IMR-90 (cell line): ENCODE measurements at places on chromosomes 3 and 15. TPM values are rescaled to one million over a fixed set of nuclear protein-coding genes. Genes with fewer than 3 reads are reported as not detected.

Gene ANKUB1
- not detected in 2 replicates for total RNA-seq

Gene ITIH4
- 0.28 and 0.36 TPM in 2 replicates for total RNA-seq

Gene ROPN1B
- total RNA-seq, result not detected in 2 replicates

Gene FBXO40
- not detected in 2 replicates for total RNA-seq

Gene SLC2A2
- not detected in 2 replicates for total RNA-seq

Gene PPP1R14D
- total RNA-seq, result not detected in 2 replicates

Gene MELTF
- total RNA-seq, result 0.18 and 0.28 TPM in 2 replicates

Gene GOLGA6B
- not detected in 2 replicates for total RNA-seq

Gene ZCWPW2
- 0.18 and 0.56 TPM in 2 replicates for total RNA-seq

Gene ARF4
- 172 and 290 TPM in 2 replicates for total RNA-seq

Gene DPPA4
- total RNA-seq, result not detected in 2 replicates

Gene NR2E3
- under 0.01 and 0.56 TPM in 2 replicates for total RNA-seq

DNA sequence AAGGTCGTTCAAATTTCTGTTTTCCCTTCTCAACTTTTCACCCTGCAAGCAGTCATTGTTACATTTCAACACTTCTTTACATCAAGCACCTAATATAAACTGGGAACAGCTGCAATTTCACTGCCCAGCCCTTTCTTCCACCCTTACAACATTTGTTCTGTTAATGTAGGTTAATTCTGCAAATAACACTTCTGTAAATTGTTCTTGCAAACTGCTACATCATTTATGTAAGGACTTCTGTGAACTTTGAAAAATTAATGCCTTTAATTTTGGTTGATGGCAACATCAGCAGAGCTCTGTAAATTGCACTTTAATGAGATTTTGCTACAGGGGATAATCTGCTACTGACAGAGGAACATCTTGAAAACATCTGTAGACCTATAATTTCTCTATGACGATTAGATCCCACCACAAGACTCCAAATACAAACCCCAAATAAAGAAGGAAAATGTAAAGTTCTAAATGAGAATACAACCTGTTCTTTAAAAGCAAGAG, 93.5 kb downstream of the ZIC4 start:
- no peak for DNase-seq
- H3K27me3 ChIP-seq, result no peaks in the 10 kb centered on the region
- H3K4me3 ChIP-seq, result no peak overlapping the region

DNA sequence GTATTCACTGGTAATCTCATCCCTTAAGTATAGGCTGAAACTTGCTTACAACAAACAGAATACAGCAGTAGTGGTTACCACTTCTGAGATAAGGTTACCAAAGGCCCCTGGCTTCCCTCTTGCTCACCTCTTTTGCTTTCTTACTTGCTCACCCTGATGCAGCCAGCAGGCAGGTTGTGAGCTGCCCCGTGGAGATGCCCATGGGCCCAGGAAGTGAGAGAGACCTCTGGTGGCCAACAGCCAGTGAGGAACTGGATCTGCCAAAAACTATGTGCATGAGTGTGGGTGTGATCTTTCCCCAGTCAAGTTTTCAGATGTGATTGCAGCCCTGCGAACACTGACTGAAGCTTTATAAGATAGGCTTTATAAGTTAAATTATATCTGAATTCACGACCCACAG, 48.7 kb downstream of the NMNAT3 start:
- peak; percentile 2 for DNase-seq
- no peak overlapping the region for H3K27ac ChIP-seq
- no peaks in the 10 kb centered on the region for H3K4me1 ChIP-seq
- no peak overlapping the region for H3K4me3 ChIP-seq
- no peaks in the 10 kb centered on the region for H3K36me3 ChIP-seq
- no peaks in the 10 kb centered on the region for H3K27me3 ChIP-seq

DNA sequence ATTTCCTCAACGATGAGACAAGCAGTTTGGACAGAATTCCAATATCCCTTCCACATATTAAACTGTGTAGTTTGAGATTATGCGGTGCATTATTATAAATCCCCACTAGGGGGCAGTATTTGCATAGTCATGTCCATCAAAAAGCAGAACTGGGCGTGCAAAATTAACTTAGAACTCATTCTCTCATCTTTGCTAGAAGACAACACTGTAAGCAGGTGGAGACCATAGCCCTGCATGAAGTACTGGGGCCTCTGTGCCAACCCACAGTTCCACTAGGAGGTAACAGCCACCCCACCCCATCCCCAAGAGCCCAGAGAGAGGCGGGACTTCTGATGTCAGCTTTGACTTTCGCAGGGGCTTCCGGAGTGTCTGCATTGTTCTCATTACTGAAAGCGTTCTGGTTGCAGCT, 106.6 kb upstream of the TMC3 start:
- no peaks in the 10 kb centered on the region for H3K27me3 ChIP-seq
- peak; percentile 69 for DNase-seq
- no peak overlapping the region for H3K27ac ChIP-seq

DNA sequence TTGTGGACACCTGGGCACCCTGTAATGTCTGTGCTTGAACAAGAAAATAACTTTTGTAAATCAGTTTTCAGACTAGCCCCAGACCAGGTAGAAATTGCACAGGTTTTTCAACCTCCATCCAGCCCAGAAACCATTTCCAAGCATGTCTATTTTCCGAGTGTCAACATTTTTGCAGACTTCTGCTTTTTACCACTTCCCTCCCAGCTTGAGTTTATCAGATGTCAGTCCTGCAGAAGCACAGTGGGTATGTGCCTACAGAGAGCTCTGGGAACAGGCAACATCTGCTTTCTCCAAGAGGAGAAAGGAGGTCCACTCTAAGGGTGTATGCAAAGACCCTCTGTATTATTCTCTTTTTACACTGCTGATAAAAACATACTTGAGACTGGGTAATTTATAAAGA, 83.9 kb downstream of the LRRK1 start:
- no peaks in the 10 kb centered on the region for H3K27me3 ChIP-seq
- no peak overlapping the region for H3K27ac ChIP-seq
- no peak for DNase-seq

GRCh38 chr15:65579762-65580161, 31.2 kb downstream of the INTS14 start:
- no peaks in the 10 kb centered on the region for H3K27me3 ChIP-seq
- peaks cover 8% of the 10 kb centered on the region for H3K4me1 ChIP-seq
- no peak for DNase-seq
- H3K27ac ChIP-seq, result no peak overlapping the region
- H3K36me3 ChIP-seq, result peaks cover 30% of the 10 kb centered on the region
- H3K4me3 ChIP-seq, result no peak overlapping the region

DNA sequence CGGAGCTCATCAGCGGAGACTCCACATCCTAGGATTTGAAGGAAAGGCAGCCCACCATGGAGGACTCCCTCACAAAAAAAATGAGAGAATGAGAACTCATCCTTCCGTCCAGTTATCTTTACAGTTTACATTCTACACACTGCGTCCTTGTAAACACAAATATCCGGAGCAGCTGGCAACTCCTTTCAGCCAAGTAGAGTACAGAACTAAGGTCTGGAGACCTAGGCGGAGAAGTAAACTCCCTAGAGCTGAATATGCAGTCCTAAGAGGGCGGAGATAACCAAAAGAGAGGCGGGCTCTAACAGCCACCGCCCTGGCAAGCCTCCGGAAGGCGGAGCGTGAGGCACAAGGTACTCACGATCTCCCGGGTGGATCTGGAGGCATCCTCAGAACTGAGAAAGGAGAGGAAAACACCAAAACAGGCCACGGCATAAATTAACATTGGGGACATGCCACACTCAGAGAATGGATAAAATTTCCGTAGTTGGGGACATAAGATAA, 924 bp upstream of the SIN3A start:
- H3K4me3 ChIP-seq, result peak overlapping the region; percentile 50
- peak overlapping the region; percentile 85 for H3K27ac ChIP-seq
- peak; percentile 70 for DNase-seq
- peaks cover 11% of the 10 kb centered on the region for H3K4me1 ChIP-seq
- 0 out of 2 replicates have a peak, but pooled peaks cover 2% of the 10 kb centered on the region for H3K36me3 ChIP-seq

DNA sequence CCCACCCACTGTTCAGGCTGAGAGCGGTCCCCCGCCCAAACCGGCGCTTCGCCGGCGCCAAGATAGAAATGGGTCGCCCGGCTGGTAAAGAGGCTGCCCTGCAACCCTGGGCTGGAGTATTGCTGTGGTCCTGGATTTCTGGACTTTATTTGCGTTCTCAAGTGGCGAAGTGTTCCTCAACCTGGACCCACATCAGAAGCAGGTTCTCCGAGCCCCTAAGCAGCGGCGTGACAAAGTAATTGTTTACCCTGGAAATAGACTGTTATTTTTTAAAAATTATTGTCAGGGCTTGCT, 481 bp upstream of the DYNC1LI1 start:
- no peak for DNase-seq
- peak overlapping the region; percentile 93 for H3K27ac ChIP-seq
- peaks cover 1% of the 10 kb centered on the region for H3K4me1 ChIP-seq
- no peaks in the 10 kb centered on the region for H3K27me3 ChIP-seq

DNA sequence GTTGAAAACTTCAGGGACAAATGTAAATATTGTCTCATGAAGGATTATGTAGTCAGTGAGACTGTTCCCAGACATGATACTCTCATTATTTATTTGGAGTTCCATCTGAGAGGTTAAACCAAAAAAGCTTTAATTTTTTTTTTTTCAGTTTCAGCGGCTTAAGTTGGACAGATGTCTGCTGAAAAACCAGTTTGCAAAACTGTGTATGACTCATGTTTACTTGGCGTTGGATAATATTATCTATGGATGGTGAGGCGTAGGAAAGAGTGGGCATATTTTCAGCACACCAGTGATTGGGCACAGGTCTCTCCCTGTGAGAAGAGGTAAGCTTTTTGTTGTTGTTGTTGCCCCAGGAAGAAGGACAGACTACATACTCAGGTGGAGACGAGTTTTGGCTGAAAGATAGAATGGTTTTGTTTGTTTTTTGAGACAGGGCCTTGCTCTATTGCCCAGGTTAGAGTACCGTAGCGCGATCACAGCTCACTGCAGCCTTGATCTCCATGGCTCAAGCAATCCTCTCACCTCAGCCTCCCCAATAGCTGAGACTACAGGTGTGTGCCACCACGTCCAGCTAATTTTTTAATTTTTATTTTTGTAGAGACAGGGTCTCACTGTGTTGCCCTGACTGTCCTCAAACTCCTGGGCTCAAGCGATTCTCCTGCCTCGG, 16.4 kb upstream of the ANXA2 start:
- DNase-seq, result peak; percentile 78
- no peaks in the 10 kb centered on the region for H3K27me3 ChIP-seq
- H3K4me1 ChIP-seq, result peaks cover 5% of the 10 kb centered on the region
- no peaks in the 10 kb centered on the region for H3K36me3 ChIP-seq
- H3K4me3 ChIP-seq, result no peak overlapping the region

- H3K4me3 ChIP-seq, result no peak overlapping the region
- no peaks in the 10 kb centered on the region for H3K36me3 ChIP-seq
- H3K4me1 ChIP-seq, result peaks cover 12% of the 10 kb centered on the region
- no peak for DNase-seq
- H3K27me3 ChIP-seq, result no peaks in the 10 kb centered on the region
Measured at GRCh38 chr3:45024542-45025255, 1.4 kb upstream of the CLEC3B start.

- no peak for DNase-seq
- H3K4me1 ChIP-seq, result peaks cover 6% of the 10 kb centered on the region; the same call in 1 of the 2 replicates
- peaks cover 50% of the 10 kb centered on the region for H3K27me3 ChIP-seq
- no peak overlapping the region for H3K4me3 ChIP-seq
- H3K36me3 ChIP-seq, result no peaks in the 10 kb centered on the region
- no peak overlapping the region for H3K27ac ChIP-seq
Measured at GRCh38 chr15:75779504-75779903, 63.7 kb upstream of the UBE2Q2 start.

- peaks cover 15% of the 10 kb centered on the region for H3K36me3 ChIP-seq
- H3K4me3 ChIP-seq, result peak overlapping the region; percentile 77
- H3K27me3 ChIP-seq, result no peaks in the 10 kb centered on the region
- no peak for DNase-seq
Measured at GRCh38 chr3:45595364-45596195, 1.0 kb downstream of the LIMD1 start.

DNA sequence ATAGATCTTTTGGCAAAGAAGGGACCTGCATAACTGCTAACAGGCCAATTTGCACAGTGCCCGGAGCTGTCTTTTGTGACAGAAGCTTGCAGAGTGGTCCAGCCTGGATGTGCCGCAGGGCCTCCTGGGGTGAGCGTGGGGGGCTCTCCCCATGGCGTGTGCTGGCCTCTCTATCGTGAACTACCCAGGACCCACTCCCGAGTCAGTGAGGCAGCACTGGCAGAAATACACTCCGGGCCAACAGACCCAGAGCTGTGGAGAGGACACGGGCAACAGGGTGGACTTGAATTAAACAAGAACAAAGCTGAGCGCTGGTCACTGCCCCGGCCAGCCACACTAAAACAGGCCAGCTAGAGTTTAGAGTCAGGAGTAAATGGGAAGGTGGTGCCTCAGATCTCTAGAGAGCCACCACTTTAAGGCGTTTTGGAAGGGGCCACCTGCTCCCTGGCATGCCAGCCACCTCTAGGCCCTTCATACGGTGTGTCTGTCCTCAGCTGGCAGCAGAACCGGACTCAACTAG, 152.1 kb downstream of the KLF13 start:
- H3K4me3 ChIP-seq, result no peak overlapping the region
- no peak overlapping the region for H3K27ac ChIP-seq
- no peak for DNase-seq
- H3K27me3 ChIP-seq, result peaks cover 29% of the 10 kb centered on the region
- no peaks in the 10 kb centered on the region; the same call in 1 of the 2 replicates for H3K4me1 ChIP-seq

DNA sequence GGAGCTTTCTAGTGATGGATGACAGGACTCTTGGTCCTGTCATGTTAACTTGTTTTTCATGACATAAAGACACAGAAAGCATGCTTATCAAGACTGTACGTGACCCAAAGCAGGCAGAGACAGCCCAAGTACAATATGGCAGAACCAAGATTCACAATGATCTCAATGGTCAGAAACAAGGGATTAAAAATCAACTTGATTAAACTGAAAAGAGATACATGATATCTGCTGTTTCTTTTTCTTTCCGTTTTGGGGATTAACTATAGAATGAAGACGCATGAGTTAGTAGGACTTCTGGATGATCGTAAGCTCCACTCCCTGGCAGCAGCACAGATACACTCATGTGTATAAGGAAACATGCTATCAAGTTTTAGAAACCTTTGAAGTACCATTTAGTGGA, 98.4 kb upstream of the MYZAP start:
- no peaks in the 10 kb centered on the region for H3K4me1 ChIP-seq
- no peak overlapping the region for H3K27ac ChIP-seq
- no peak overlapping the region for H3K4me3 ChIP-seq
- no peaks in the 10 kb centered on the region for H3K27me3 ChIP-seq
- H3K36me3 ChIP-seq, result no peaks in the 10 kb centered on the region

DNA sequence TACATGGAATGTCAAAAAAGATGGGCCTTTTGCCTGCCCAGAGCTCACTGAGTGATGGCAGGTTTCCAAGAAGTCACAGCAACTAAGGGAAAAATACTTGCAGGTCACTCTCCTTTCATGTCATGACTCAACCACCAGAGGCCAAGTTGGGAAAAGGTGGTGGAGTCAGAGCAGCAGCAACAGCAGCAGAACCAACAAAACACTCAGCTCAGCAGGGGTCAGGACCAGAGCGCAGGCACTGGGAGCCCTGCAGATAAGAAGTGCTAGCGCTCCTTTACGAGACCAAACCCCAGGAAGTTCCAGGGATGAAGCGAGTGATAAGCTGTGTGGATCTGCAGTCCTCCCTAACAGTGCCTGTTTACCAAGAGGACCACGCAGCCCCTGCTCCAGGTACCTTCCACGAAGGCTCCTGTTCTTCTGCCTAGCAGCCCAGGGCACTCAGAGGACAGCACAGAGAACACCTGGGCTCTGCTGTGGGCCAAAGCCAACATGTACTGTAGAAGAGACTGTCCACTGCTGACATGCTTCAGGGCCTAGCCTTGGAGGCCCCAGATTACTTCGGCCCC, 26.0 kb downstream of the POC1A start:
- peaks cover 5% of the 10 kb centered on the region; the same call in 1 of the 2 replicates for H3K4me1 ChIP-seq
- no peaks in the 10 kb centered on the region for H3K27me3 ChIP-seq
- DNase-seq, result peak; percentile 70
